KG1 (cell line): ENCODE measurements at places on chromosomes 16 and 17.
A peak's percentile ranks its signal among the peaks of the same experiment; 100 is the strongest.

DNA sequence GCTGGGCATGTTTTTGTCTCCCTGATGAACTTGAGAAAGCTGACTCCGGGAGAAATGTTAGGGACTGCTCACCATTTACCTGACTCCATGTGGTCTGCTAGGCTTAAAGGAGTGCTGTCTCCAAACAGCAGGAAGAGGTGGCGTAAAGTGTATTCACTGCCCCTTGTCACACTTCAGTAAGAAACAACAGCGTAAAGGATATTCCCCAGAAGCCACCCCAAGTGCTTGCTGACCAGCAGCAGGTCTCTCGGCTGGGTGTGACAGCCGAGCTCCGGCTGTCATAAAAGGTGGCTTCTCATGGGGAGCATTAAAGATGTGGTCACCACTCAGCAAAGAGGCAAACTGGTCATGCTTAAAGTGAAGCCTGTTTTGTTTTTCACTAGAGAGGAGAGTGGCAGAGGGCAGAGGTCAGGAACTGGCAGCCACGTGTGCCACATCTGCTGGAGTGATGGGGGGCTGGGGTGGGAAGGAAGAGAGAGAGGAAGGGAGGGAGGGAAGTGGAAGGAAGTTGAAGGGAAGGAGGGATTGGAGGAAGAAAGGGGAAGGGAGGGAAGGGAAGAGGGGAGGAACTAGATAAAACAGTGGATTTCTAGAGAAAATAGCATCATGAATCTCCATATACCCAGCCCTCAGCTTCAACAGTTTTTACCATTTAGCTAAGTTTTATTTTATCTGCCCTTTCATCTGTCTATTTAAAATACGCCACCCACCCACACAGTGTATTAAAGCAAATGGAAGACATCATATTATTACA is 119.3 kb downstream of the CLEC16A start:
- no peak for DNase-seq

GRCh38 chr17:76867578-76868175 is 527 bp upstream of the MGAT5B start:
- DNase-seq, result no peak

- DNase-seq, result no peak
These were observed 3.7 kb downstream of the LDHD start for GRCh38 chr16:75112734-75113491.

DNA sequence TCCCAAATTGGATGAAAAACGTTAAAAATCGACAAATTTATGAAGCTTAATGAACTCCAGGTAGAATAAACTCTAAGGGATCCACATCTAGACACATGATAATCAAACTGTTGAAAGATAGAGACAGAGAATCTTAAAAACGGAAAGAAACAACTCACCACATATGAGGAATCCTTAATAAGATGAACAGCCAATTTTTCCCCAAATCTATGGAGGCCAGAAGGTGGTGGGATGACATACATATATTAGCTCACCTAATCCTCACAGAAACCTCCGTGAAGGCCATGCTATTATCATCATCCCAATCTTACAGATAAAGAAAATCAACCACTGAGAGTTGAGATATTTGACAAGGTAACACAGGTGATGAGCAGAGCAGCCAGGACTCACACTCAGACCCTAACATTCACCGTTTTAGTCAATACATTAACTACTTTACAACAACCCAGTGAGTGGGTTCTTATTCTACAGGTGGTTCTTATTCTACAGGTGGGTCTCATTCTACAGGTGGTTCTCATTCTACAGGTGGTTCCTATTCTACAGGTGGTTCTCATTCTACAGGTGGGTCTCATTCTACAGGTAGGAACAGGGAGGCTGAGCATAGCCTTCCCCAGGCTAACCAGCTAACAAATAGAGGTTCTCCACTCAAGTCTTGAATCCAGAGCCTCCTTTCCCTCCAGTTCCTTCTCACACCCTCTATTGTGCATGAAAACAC is 4.8 kb downstream of the CACNG1 start:
- no peak for DNase-seq

- no peak for DNase-seq
These were observed 206.7 kb downstream of the CDH13 start for GRCh38 chr16:82833378-82833993.

DNA sequence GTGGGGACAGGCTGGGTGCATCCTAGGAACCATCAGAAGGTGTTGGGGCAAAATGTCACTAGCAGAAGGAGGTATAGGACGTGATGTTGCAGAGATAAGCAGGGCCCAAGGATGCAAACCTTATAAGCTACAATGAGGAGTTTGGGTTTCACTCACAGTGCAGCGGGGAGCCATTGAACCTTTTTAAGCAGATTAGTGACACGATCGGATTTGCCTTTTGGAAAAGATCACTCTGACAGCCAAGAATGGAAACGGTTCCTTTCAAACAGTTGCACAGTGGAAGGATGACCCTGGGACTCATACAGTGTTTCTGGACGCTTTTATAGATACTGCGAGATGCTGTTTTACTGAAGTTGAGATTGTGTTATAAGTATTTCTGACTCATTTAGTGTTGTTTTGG is 131.8 kb upstream of the CACNG3 start:
- DNase-seq, result no peak

DNA sequence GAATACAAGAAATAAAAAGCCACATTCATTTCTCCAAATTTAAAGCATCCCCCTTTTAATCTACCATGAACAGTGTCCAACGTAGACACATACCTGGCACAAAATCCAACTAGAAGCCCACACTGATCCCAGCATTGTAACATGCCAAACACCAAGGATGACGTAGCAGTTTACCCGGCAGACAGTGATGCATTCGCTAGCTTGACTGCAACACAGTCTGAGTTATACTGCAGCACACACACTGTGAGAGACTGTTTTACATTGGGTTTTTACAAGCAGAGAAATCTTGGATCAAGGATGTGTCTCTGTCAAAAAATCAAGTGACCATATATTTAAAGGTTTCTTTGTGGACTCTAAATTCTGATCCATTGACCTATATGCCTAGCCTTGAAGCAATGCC is 74.5 kb upstream of the C17orf78 start:
- DNase-seq, result no peak

- no peak for DNase-seq
These were observed 3.0 kb downstream of the ERN2 start for GRCh38 chr16:23710008-23710407.

- DNase-seq, result no peak
These were observed 2.8 kb downstream of the TRAF4 start for GRCh38 chr17:28746611-28747050.

GRCh38 chr16:89958068-89958467 is 9.5 kb downstream of the DEF8 start:
- DNase-seq, result no peak

GRCh38 chr16:19860166-19861041 is 24.2 kb downstream of the GPRC5B start:
- DNase-seq, result no peak

- DNase-seq, result no peak
These were observed at the start of gene WNT9B for GRCh38 chr17:46851029-46851741. TSS of gene WNT9B (plus strand) at chr17:46851583. CDS start at chr17:46851639, 56 bp downstream.

DNA sequence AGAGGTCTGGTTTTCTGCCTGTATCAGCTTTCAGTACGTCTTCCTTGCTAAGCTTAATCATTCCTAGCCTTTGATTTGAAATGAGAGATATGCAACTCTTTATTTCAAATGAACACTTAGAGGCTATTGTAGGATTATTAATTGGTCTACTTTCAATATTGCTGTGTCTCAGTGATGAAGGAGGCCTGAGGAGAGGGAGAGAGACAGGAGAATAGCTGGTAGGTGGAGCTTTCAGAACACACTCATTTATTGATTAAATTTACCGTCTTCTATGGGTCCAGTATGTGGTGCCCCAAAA is 187.0 kb downstream of the BCAS3 start:
- DNase-seq, result no peak

- no peak for DNase-seq
These were observed 4.4 kb downstream of the PNPO start for GRCh38 chr17:47945529-47946508.

- DNase-seq, result no peak
These were observed 55.6 kb downstream of the BAIAP2 start for GRCh38 chr17:81090361-81091136.

- no peak for DNase-seq
These were observed 5.0 kb upstream of the KCTD11 start for GRCh38 chr17:7346761-7347614.

- no peak for DNase-seq
These were observed 92.8 kb downstream of the CHD9 start for GRCh38 chr16:53147500-53148065.

DNA sequence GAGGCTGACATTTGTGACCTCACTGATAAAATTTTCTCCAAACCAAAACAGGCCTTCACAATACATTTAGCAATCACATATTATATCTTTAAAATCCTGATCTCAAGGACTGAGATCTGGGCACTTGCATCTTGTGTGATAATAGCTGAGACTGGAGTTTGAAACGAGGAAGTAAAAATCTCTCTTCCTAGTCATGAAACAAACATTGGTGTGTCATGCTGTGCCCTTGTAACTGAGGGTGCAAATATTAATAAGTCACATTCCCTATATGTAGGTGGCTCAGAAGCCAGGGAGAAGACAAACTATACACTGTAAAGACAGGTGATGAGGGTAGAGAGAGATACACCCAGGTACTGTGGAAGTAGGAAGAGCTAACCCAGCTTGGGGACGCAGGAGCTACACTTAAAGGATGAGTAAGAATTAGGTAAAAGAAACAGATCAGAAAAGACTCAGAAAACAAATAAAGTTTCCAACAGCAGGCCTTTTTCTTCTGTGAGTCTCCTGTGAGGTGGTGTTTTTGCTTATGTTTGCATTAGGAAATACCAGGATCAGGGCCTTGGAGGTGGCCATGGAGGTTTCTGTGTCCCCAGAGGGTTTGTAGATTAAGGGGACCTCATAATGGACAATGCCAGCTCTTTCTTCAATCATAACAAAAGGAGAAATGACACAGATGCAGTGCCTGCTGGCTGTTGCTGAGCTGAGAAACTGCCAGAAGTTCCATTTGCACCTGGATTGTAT is 335.7 kb downstream of the GRIN2A start:
- DNase-seq, result no peak

GRCh38 chr17:50386510-50386909 is 10.8 kb downstream of the LRRC59 start:
- no peak for DNase-seq

- no peak for DNase-seq
These were observed 1.7 kb upstream of the LMF1 start for GRCh38 chr16:972316-973002.

DNA sequence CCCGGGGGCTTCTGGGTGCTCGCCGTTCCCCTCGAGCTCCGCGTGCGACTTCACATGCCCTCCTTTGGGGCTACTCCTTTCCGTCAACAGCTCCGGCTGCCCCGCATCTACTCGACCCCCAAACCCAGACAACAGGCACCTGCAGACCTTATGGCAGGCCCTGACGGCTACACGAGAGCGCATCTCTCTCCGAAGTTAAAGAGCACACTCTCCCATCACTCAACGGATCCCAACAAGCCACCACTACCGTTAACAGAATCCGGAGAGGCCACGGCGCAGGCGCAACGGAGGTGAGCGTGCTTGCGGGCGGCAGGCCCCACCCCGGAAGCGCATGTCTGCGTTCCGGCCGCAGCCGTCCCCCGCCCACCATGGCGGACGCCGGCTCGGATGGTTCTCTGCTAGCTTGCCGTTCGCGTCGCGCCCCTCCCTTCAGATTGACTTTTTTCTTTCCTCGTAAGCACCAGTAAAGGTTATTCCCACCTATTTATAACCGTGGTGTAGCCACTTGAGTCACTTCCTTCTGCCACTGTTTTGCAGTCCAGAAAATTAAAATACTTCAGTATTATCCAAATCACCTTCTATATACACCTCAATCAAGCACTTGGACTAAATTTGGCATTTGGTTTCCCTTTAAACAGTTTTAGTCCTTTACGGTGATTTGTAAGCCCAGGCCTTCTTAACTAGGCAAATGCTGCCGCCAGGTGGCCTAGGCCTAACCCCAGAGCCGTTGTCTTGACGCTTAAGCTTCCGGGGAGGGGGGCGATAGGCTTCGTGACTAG is at the start of gene POLG2:
Gene POLG2 (minus strand): TSS at position 269 of the 779 bp plus-strand sequence. CDS start 86 bp downstream, at position 183.
- peak; percentile 88 for DNase-seq

DNA sequence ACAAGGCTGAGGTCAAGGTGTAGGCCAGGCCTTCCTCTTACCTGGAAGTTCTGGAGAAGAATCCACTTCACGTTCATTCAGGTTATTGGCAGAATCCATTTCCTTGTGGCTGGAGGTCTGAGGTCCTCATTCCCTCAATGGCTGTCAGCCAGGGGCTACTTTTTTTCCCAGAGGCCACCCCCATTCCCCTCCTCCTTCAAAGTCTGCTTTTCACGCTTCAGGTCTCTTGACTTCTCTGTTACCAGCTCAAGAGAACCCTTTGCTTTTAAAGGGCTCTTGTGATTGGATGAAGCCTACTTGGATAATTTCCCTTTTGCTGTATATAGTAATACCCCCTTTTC is 55.1 kb upstream of the LGALS9 start:
- no peak for DNase-seq

DNA sequence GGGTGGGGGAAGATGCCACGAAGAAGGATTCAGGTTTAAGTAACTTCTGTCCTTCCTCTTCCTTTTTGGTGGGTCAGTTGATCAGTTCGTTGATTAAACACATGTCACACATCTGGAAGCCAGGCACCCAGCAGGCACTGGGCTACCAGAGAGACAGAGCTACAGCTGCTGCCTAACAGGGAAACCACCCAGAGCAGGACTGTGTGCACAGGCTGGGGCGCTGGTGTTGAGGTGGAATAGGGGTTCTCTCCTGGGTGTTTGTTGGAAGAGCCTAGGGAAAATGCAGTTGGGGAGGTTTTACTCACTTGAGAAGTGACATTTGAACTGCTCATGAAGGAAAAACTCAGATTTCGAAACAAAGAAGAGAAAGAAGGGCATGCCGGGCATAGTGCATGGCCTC is 152.4 kb downstream of the IRX5 start:
- DNase-seq, result no peak

DNA sequence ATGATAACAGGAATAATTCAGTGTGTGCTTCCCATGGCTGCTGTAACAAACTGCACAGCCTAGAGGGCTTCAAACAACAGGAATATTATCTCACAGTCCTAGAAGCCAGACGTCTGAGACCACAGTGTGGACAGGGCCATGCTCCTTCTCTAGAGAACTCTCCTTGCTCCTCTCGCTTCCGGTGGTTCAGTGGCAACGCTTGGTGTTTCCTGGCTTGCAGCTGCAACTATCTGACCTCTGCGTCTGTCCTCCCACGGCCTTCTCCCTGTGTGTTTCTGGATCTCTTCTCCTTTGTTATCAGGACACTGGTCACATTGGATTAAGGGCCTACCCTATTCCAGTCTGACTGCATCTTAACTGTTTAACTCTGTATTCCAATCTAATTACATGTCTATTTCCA is 414.3 kb downstream of the MAF start:
- no peak for DNase-seq
